ENCODE measurements at places on chromosomes 7 and 10. TPM values are rescaled to one million over a fixed set of nuclear protein-coding genes. Genes with fewer than 3 reads are reported as not detected.

Gene ANKRD2
- total RNA-seq = 0.37 TPM

Gene LIPN
- not detected for total RNA-seq

Gene DGKI
- total RNA-seq = under 0.01 TPM

Gene NPFFR1
- total RNA-seq = not detected

Gene IL15RA
- total RNA-seq = 3.9 TPM

Gene VSIR
- total RNA-seq = 7.4 TPM

All from A375 (cell line).